Activated naive CD8-positive, alpha-beta T cell treated with anti-CD3 and anti-CD28 coated beads for 36 hours (primary cell): ENCODE measurements at places on chromosomes 5 and 9. TPM values are rescaled to one million over a fixed set of nuclear protein-coding genes. Genes with fewer than 3 reads are reported as not detected.

SHLD3 gene
- total RNA-seq = 7.3 TPM

CAVIN4 gene
- 0.10 TPM for total RNA-seq

GRCh38 chr5:179432547-179432946 is 87.3 kb upstream of the ADAMTS2 start:
- no peak for DNase-seq
- H3K4me1 ChIP-seq = no peaks in the 10 kb centered on the region
- no peaks in the 10 kb centered on the region for H3K36me3 ChIP-seq
- peaks cover 5% of the 10 kb centered on the region for H3K27me3 ChIP-seq
- H3K4me3 ChIP-seq = no peak overlapping the region

- H3K27ac ChIP-seq = no peak overlapping the region
- H3K27me3 ChIP-seq = no peaks in the 10 kb centered on the region
- H3K4me3 ChIP-seq = no peak overlapping the region
- no peak for DNase-seq
- no peaks in the 10 kb centered on the region for H3K36me3 ChIP-seq
Measured at GRCh38 chr5:4058899-4059298, 463.3 kb downstream of the IRX1 start.

DNA sequence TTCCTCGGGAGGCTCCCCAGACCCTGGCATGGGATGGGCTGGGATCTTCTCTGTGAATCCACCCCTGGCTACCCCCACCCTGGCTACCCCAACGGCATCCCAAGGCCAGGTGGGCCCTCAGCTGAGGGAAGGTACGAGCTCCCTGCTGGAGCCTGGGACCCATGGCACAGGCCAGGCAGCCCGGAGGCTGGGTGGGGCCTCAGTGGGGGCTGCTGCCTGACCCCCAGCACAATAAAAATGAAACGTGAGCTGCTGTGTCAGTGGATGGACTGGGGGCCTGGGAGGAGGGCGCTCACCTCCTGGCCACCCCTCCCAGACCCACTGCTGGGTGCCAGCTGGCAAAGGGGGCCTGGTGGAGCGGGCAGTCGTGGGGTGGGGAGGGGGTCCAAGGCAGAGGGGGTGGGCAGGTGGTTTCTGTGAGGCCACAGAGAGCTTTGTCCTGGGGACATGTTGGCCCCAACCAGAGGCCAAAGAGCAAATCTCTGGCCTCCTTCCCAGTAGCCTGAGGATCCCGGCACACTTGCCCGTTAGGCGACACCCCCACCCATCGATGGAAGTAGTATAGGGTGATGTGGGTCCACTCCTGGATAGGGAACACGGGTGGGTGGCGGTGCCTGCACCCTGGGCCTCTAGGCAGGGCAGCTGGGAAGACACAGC is 9.8 kb downstream of the EGFL7 start:
- no peaks in the 10 kb centered on the region for H3K36me3 ChIP-seq
- no peak for DNase-seq
- no peak overlapping the region for H3K4me3 ChIP-seq
- no peak overlapping the region for H3K27ac ChIP-seq
- no peaks in the 10 kb centered on the region for H3K27me3 ChIP-seq
